ENCODE measurements at places on chromosomes 12 and 14.

DNA sequence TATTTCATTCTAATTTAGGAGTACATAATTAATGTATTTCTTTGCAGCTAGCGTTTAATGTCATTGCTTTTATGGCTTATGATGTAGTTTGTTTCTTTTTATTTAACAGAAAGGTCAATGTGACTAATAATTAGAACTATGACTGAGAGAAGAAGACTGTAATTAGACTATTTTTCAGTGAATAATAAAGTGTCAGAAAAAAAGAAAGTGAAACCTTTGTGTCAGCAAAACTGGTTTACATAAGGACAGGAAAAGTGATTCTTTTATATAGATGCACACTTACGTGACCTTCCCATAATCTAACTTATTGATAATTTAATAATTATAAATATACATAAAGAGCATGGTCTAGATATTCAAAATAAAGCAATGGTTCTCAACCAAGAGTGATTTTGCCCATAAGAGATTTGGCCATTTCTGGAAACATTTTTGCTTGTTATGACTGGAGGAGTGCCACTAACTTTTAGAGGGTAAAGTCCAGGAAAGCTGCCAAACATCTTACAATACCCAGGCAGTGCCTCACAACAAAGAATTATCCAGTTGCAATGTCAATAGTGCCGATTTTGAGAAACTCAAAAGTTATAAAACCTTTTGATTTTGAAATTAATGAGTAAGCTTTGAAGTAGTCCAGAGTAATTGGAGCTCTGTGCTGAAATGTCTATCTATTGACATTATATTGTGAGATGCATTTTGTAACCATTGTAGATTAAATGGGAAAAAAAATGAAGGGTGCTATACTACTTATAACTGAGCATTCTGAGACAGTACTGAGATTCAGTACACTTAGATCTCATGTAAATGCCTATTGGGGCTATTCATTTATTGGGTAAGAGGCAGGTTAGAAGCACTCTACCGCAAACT, 227.1 kb downstream of the C12orf50 start:
- DNase-seq, result no peak

DNA sequence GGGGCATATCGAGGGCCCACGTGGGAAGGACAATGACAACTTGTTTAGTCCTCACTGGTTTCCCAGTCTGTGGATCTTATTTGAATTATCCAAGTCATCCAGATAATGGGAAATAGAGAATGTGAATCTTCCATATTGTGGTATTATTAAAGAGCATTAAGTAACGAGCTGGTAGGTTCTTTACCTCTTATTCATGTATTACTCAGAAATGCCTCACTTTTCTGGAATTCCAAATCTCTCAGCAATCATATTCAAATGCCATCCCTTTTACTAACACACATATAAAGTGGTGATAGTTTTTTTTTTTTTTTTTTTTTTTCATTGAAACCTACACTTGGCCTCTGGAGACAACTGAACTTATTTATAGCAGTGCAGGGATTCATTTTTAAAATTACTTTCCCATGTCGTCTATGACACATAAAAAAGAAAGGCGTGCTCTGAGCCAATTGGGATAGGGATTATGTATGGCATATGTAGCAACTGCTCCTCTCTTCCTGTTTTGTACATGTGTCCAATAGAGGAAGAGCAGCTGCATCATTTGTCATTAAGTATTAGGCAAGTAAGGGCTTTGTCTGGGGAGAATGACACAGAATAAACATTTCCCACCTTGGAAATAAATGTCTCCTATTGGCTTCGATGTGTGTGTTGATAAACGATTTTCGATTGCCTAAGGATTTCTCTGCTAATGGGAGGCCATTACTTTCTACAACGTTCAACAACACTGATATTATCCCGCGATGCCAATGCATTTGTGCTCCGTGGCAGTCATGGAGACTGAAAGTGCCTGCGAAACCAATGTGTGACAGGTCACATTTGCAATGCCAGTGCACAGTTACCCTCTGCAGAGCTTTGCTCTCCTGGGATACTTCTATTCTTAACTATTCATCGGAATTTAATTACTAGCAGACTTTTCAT, 78.6 kb upstream of the IFNG-AS1 start:
- no peak for DNase-seq

GRCh38 chr12:6301721-6302120, 8.8 kb upstream of the PLEKHG6 start:
- DNase-seq, result no peak

DNA sequence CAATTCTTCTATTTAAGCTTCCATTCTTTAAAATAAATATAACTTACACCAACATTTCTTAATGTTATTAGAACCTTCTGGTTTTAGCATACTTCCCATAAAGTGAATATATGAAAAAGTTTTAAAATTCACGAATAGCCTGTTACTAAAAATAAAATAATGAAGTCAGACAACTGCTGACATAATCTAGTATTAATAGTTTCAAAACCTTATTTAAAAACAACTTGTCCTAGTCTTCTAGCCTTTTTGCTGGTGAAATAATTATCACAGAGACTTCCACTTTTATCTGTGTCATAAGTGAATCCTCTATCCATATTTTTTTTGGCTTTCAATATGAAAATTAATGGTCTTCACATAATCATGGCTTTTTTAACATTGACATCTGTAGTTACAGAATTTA, 93.8 kb upstream of the MON2 start:
- no peak for DNase-seq

GRCh38 chr12:28610401-28611114, 420.3 kb downstream of the CCDC91 start:
- no peak for DNase-seq

GRCh38 chr12:99783421-99783820, 135.9 kb downstream of the GARIN6 start:
- DNase-seq, result no peak

DNA sequence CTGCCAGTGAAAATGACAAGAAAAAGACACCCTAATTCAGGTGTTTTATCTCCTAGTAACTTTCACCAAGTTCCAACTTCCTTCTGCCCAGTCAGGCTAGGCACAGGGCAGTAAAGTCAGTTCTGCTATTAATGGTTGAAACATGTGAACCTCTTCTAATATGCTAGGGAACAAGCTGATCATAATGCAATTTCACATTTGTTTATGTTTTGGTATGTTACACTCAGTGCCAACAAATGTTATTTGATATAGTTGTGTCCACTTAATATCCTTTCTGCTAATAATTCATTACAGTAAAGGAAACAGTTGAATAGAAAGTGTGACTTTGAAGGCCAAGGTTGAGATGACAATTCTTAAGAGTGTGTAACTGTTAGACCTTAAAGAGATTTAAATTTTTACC, 17.2 kb downstream of the NT5DC3 start:
- DNase-seq, result no peak

GRCh38 chr12:105955976-105956375, 182.8 kb downstream of the NUAK1 start:
- DNase-seq, result no peak

DNA sequence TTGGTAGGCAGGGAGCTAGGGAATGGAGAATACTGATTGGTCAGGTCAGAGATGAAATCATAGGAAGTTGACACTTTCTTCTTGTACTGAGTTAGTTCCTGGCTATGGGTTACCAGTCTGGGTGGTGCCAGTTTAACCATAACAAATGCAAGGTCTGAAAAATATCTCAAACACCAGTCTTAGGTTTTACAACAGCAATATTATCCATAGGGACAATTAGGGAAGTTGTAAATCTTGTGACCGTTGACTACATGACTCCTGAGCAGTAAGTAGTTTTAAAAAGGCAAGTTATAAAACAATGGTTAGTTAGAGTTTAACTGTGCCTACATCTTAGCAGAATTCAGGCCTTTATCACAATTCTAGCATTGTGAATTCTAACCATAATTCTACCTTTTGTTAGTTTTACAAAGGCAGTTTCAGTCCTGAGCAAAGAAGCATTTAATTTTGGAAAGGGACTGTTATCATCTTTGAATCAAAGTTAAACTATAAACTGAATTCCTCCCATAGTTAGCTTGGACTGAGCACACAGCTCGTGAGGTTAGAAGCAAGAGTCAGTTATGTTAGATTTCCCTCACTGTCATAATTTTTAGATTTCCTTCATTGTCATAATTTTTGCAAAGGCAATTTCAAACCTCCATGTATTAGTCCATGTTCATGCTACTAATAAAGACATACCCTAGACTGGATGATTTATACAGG, 19.7 kb upstream of the MON2 start:
- no peak for DNase-seq

DNA sequence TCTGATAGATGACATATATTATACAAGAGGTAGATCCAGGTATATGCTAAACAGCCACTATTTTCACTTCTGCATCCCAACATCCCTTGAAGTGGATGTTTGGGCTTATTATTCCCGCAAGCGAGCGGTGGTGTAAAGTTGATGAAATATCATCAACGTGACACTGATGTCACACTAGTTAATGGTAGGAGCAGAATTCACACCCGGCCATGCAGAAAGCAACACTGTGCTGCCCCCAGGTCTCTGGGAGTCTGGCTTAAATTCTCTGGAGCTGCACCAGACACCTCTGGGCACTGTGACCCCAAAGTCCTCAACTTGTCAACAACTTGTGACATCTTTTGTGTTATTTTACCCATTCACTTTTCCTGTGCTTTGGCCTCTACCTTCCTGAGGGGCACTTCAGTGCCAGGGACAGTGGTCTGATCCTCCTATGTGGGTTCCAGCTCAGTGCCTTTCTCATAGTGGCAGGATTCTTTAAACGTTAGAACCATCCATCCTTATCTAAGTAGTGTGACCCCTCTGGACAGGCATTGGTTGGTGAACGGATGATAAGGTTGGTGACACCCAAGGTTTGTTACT, 952 bp downstream of the DRAM1 start:
- DNase-seq, result no peak

DNA sequence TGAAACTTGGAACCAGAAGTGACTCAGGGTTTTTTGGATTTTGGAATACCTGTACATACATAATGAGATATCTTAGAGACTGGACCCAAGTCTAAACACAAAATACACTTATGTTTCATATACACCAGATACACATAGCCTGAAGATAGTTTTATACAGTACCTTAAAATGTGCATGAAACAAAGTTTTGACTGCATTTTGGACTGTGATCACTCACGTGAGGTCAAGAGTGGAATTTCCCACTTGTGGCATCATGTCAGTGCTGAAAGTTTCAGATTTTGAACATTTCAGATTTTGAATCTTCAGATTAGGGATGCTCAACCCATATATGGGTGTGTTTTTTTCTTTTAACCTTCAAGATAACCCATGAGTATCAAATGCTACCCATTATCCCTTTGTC, 6.6 kb downstream of the SBNO1 start:
- no peak for DNase-seq

- DNase-seq, result no peak
These were observed 97.7 kb downstream of the PPM1A start for GRCh38 chr14:60346706-60347105.

- no peak for DNase-seq
These were observed 35.7 kb downstream of the NID2 start for GRCh38 chr14:52033101-52033642.

GRCh38 chr14:102854091-102854703, 68.3 kb upstream of the AMN start:
- no peak for DNase-seq

GRCh38 chr14:50089208-50089607, 27.2 kb downstream of the VCPKMT start:
- no peak for DNase-seq

GRCh38 chr14:102046337-102047278, 40.2 kb downstream of the HSP90AA1 start:
- DNase-seq, result peak; percentile 87

DNA sequence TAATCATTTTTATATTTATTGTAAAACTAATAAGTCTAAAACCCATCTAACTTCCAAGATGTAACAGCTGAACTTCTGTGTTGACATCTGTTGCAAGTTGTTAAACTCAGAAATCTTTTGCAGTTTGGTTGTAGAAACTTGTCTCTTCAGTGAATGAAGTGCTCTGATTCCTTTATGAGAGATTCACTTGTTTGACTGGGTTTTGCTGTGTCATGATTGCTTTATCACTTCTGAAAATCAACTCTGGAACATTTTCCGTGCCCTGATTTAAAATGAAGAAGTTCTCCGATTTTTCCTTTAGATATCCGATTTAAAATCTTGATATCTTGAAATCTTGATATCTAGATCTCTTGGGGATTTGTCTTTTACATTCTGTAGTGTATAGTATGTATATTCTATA, 65.1 kb downstream of the DIP2B start:
- DNase-seq, result no peak
